AG10803 (cell line): ENCODE measurements at places on chromosomes 4 and X.

GRCh38 chr4:71608678-71609071 lies 175.2 kb downstream of the GC start:
- DNase-seq, result no peak

DNA sequence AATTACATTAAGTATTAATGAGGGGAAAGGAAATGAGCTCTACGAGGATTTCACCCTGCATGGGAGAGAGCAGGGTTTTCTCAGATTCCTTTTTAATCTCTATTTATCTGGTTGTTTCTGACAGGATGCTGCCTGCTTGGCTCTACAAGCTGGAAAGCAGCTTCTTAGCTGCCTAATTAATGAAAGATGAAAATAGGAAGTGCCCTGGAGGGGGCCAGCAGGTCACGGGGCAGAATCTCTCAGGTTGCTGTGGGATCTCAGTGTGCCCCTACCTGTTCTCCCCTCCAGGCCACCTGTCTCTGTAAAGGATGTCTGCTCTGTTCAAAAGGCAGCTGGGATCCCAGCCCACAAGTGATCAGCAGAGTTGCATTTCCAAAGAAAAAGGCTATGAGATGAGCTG lies 113.7 kb downstream of the PARM1 start:
- DNase-seq, result no peak

DNA sequence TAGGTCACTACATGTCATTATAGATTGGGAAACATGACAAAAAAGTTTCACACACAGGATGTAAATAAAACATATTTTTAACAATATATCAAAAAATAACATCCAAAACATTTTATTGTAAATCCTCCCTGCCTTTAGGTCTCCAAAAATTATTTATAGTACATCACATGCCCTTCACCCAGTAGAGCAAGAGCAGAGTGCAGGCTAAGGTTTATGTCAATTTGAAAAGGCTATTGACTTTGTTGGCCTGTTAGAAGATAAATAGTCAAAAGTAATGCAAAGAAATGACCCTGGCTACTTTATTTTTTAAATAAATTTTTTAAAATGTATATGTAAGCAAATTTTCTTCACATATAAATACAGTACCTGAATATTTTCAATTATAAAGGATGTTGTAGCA lies 983.7 kb downstream of the RAB28 start:
- DNase-seq, result no peak

- no peak for DNase-seq
These were observed 48.5 kb downstream of the SEPSECS start for GRCh38 chr4:25111648-25112196.

DNA sequence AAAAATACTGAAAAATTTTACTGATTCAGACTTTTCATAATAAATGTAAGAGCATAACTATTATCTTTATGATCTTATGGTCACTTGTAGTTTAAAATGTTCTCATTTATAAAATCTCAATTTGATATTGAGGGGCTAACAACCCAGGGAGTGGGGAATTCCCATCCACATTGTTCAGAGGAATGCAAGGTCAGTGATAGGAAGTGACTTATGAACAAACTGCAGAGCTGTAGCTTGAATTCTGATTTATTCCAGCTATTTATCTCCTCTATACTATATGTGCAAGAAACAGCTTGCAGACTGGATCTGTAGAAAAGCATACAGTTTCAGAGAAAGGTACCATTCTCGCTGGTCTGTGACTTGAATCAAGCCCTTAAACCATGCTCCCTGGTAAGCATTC lies 61.6 kb downstream of the SEC24D start:
- DNase-seq, result no peak
